ENCODE measurements at places on chromosomes 4 and X. TPM values are rescaled to one million over a fixed set of nuclear protein-coding genes. Genes with fewer than 3 reads are reported as not detected.

WAS gene
- 0.61 TPM for total RNA-seq

ARSH gene
- total RNA-seq, result not detected

GRCh38 chrX:10574663-10575062 is 45.7 kb downstream of the MID1 start:
- no peak for DNase-seq

GRCh38 chr4:173821036-173821435 is 291.0 kb upstream of the HAND2 start:
- no peak for DNase-seq

- no peak for DNase-seq
Observed at GRCh38 chr4:130479674-130480073, 1383.7 kb downstream of the C4orf33 start.

DNA sequence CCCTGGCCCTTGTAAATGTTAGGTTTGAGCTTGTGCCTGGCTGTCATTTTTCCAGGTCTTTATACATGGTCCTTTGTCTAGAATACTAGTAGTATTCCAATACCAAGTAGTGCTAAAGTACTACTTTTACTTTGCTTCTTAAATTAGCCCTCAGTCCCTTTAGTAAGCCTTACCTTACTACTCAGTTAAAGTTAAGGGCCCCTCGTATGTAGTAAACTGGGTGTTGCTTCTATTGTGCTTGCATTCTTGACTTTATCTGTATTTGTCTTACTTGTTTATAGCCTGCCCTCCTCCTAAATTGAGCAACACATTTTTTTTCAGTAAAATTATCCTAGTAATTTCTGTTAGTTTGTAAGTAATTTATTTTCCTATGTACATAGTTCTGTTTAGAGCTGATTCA is 25.2 kb downstream of the CLCN3 start:
- DNase-seq, result no peak

DNA sequence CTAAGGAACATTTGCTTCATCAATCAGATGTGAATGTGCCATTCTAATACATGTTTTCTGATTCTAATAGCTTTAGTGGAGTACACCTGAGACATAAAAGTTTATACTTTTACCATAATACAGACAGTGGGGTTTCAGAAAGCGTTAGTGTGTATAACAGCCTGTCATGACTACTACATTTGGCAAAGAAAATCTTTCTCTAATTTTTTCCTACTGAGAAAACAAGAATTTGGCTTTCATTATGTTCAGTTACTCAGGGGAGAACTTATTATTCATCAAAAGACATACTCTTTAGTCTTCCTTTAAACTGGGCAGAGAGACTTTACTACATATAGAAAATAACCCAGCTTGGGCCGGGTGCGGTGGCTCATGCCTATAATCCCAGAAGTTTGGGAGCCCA is 104.9 kb downstream of the PCDH18 start:
- no peak for DNase-seq

DNA sequence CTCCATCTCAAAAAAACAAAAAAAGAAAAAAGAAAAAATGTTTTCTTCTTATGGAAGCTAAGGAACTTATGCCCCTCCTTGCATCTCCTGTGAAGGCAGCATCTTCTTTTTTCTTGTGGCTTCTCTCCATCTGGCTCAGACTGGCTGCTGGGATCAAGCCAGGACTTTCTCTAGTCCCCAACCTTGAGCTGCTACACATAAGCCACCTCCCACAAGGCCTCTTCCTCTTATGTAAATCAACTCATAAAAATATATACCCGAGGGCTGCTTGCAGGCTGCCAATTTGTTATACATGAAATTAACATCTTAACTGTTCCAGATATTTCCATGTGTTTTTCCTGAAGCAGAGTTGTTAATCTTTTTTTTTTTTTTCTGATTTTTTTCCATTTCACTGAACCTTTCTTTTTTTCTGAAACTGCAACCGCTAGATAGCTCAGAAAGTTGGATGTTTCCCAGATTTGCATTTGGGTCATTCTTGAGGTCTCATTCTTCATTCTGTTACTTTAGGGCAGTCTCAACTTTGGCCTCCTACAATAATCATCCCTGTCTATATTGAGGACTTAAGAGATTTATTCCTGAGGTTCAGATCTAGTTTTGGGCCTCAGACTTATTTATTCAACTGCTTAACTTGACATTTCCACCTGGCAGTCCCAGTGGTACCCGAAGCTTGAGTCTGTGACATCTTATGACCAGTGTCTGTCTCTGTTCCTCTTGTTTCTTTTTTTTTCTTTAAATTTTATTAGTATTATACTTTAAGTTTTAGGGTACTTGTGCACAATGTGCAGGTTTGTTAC is 10.3 kb downstream of the SNX25 start:
- DNase-seq, result no peak

C1QTNF7 gene
- total RNA-seq, result not detected

DNA sequence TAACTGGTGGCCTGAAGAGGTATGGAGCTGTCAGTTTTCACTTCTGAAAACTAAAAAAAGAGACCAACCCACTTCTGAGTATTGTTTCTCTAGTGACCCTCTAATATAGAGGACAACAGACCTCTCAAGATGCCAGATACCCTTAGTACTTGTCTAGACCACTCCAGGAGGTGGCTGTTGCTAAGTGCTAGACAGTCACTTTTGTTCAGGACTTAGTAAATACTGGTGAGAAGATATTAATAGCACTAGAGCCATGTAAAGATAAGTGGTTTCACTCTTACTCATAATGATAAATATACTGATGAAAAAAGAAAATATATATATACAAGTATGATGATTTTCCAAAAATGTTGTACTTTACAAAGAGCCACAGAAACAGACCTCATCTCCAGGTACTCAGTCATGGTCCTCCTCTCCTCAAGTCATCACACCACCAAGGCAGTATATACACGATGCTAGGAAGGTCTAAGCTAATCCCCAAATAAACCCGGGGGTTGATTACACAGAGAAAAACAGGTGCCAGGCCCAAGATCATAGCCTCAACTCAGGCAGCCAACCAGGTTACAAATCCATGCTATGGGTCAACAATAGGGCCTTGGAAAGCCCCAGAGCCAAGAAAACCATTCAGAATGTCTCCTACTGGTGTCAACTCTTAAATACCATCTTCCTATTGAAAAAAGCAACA is 66.9 kb downstream of the ARHGEF9 start:
- DNase-seq, result no peak

LRCH2 gene
- 6.6 TPM for total RNA-seq

SLC49A3 gene
- total RNA-seq, result 6.9 TPM

DCAF4L1 gene
- 0.07 TPM for total RNA-seq

PABPC1L2B gene
- 1.8 TPM for total RNA-seq

GPR82 gene
- total RNA-seq, result not detected

DNA sequence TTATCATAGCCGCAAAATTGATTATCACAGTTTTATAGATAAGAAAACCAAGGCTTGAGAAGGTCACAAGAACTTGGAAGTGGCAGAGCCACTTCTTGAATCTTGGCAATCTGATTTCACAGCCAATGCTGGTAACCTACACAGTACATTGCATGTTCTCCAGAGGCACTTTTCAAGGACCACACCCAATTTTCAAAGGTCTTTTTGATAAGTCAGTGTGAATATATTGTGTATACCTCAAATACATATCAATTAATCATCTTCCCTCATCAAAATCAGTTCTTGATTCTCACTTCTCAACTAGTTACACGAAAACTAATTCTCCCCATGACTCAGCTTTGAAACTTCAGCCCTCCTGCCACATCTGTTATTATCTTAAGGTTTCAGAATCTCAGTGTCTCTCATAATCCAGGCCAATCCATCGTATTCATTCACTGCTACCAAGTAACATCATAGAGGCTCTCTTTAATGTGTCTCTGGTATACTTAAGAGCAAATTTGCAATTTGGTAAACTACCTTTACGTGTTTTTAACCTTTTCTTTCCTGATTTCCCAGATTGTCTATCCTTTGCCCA is 16.8 kb downstream of the CAMK2D start:
- no peak for DNase-seq

DNA sequence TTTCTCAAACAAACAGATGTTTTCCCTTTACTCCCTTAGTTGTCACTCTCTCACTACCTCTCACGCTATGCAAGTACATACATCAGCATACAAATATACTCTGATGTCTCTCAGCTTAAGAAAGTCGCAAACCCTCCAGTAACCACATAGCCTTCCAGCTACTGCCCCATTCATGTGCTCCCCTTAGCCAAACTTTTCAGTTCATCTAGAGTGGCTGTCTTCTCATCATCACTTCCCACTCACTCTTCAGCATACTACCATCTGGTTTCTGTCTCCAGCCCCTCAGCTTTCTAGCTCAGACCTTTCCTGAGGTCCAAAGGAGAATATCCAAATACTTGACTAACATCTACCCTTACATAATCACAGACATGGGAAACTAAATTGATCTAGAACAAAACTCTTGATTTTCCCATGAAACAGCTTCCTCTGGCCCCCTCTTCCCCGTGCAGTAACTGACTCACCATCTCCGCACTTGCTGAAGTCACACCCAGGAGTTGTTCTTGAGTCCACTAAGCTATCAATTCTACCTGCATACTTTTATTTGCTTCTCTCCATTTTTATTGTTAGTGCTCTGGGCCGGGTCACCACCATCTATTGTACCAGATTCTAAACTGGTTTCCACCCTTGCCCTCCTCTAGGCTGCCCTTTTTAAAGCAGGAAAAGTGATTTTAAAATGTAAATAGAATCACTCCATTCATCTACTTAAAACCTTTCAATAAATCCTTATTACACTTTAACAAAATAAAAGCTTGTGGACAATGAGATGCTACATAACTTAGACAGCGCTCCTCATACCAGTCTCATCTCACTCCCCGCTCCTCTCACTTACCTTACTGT is 57.2 kb downstream of the CASP6 start:
- no peak for DNase-seq

DNA sequence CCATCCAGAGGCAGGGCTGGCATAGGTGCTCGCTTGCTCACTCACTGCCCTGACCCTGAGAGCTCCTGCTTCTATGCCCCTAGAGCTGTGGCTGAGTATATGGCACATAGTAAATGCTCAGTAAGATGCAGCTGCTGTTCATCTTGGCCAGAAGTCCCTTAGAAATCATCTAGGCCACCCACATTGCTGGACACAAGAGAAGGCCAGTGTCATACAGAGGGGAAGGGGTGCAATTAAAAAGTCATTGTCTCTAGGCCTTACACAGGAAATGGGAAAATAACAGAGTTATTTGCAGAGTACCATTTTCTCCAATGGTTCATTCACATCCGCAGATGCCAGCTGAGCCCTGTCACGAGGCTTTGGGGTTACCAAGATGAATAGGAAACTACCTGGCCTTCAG is 88.8 kb downstream of the MAMLD1 start:
- no peak for DNase-seq

DNA sequence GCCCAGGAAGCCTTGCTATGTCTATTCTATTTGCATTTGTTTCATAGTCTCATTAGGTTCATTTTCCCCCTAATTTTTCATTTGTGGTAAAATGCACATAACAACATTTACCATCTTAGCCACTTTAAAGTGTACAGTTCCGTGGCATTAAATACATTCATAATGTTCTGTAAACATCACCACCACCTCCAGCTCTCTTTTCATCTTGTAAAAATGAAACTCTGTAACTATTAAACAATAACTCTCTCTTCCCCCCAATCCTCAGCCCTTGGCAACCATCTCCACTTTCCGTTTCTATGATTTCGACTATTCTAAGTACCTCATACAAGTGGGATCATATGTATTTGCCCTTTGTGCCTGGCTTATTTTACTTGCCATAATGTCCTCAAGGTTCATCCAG is 19.9 kb downstream of the ARHGEF38 start:
- DNase-seq, result no peak

DOK7 gene
- 0.26 TPM for total RNA-seq

DNA sequence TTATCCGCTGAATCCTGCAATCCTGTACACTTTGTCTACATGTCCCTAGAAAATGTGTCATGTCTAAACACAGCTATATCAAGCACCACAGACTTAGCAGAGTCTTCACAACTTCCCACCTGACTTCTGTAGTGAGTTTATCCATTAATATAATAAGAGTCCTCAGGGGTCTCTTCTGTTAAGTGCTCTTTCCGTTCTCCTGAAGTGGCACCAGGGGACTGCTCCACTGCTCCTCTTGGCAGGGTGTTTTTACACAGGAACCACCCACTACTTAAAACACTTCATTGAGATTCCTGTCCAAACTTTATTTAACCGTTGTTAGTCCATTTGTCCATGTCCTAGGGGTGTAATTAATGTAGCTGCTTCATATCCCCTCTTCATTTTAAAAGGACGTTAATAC is 1000.4 kb downstream of the STPG2 start:
- DNase-seq, result no peak

DNA sequence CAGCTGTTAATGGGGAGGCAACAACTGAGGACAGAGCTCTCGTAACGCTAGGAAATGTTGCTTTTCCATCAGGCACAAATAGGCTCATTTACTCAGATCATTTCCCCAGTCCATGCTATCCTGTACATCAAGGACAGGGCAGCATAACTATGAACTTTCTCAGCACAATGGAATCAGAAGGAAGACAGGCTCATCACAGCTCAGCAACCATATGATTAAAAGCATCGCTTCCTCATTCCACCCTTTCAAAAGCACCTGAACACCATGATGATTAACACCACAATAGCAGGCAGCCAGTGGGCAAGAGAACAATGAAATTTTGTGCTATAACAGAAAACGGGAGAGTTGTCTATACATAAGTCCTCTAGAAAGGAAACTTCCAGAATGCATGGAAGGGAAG is 297.8 kb downstream of the ZNF674 start:
- DNase-seq, result no peak

GRCh38 chrX:14352511-14352910 is 176.8 kb upstream of the GLRA2 start:
- no peak for DNase-seq

NDST4 gene
- total RNA-seq, result not detected

DNA sequence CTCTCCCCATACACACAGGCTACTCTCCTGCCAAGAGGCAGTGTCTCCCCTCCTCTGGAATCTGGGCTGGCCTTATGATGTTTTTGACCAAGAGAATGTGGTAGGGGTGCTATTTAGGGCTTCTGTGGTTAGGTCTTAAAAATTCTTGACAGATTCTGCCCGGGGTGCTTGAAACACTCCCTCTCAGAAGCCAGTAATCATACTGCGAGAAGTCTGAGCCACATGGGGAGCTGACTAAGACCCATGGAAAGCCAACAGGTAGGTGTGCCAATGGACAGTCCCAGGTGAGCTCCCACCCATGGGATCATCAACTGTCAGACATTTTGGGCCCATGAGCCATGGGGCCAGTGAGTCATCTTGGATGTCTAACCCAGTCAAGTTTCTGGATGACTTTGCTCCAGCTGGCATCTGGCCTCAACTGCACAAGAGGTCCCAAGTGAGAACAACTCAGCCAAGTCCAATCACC is 315.7 kb downstream of the FBXW7 start:
- DNase-seq, result no peak

- DNase-seq, result no peak
Observed at GRCh38 chr4:76090241-76090691, 15.8 kb downstream of the ART3 start.

DNA sequence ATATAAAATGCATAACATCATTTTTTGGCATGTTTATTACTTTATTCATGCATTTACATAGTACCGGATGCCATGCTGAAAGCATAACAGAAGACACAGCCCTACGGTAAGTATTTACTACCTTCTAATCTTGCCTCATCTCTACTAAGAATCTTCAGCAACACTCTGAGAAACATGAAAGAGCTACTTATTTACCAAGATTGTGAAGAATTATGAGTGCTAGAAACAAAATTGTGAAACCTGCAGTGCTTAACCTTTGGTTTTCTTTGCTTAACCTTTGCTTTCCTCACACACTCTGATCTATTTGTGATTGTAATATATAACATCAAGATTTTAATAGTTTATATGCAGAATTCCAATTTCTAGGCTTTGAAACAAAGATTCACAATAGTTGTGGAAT is 7.4 kb downstream of the ANTXR2 start:
- DNase-seq, result no peak

MAGEB17 gene
- 0.74 TPM for total RNA-seq

CXCL8 gene
- total RNA-seq, result not detected

GRCh38 chr4:157018920-157019490 is 47.4 kb upstream of the PDGFC start:
- DNase-seq, result no peak

USP17L5 gene
- not detected for total RNA-seq
